Stimulated activated CD4-positive, alpha-beta T cell treated with anti-CD3 and anti-CD28 coated beads, Interleukin-2, amount 100 ng/mL, for 24 hours (primary cell): ENCODE measurements at places on chromosomes 4 and X.

DNA sequence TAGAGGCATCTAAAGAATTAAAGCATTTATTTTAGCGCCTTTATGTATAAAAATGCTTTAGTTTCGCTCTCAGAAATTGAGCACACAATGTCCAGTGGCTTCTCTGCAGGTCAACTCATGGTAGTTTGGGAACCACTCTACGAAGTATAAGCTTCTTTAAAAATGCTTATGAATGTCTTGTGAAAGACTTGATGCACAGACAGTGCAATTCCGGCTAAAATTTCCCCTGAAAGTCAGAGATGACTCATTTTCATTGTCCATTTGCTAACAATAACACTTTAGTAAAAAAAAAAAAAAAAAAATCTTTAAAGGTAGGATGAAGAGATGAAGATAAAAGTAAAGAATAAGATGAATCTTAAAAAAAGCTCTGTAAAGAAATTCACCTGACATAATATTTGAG lies 117.2 kb downstream of the PDHA2 start:
- DNase-seq = no peak

- DNase-seq = no peak
Observed at GRCh38 chr4:74961230-74961629, 28.3 kb downstream of the PARM1 start.

GRCh38 chrX:122579036-122579435 lies 605.0 kb upstream of the GRIA3 start:
- no peak for DNase-seq

DNA sequence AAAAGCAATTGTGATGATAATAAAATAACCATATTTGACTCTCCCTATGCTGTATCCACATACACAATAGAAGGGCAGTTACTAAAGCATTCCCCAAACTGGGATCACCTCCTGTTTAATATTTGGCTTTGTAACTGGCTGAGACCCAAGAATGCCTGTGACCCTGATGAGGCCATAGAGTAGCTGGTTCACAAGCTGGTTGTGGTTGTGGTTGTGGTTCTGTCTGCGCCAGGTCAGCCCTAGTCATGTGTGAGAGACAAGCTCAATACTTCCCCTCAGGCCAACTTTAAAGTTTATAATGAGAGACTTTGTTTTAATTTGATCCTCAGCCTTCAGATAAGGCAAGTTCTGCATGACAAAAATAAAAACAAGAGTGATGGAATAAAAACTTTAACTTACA lies 209.9 kb downstream of the PARM1 start:
- no peak for DNase-seq

DNA sequence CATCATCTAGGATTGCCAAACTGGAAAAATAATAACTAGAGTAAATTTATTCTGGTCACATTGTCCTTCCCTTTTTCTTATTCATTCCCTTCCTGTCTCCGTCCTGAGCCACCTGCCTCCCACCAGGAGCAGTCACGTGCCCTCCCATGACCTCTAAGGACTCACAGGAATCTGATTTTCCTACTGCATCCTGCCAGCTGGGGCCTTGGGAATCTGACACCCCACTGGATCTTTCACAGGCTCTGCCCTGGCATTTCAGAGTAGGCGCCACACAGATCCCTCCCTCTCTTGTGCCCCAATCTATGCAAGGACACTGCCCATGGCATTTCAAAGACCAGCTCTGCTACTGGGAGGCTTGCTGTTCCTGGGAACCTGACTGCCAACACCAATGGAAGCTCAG lies 520.5 kb downstream of the PPARGC1A start:
- DNase-seq = no peak

- DNase-seq = no peak
Observed at GRCh38 chrX:74452199-74452481, 30.8 kb downstream of the SLC16A2 start.

- DNase-seq = no peak
Observed at GRCh38 chr4:54988655-54989054, 136.7 kb downstream of the KDR start.

DNA sequence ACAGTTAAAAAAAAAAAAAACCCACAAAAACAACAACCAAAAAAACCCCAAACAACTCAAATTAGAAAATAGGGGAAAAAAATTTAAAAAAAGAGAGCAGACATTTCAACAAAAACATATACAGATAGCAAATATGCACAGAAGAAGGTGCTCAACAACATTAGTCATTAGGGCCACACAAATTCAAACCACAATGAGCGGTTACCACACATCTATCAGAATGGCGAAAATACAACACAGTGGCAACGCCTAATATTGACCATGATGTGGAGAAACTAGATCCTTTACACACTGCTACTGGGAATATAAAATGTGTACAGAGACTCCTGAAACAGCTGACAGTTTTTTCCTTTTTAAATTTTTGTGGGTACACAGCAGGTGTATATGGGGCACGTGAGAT lies 19.4 kb downstream of the LYAR start:
- no peak for DNase-seq

- DNase-seq = no peak
Observed at GRCh38 chr4:183659872-183660242, 764 bp downstream of the TRAPPC11 start.

GRCh38 chr4:165133150-165133549 lies 20.5 kb upstream of the TMEM192 start:
- DNase-seq = no peak

DNA sequence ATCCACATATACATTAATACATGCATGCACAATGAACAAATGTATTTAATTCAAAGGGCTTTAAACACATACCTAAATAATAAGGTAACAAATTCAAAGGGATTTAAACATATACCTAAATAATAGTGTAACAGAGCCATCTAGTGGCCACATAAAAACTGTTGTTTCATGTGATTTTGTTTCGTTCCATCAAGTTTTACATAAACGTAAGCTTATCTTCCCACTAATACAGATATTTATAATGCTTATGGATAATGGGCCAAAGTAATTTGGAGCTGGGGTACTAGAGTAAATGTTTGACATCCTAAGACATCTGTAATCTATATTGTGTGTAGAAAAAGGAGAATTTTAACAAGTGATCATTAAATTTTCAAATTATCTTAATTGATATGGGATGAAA lies 82.3 kb downstream of the PRSS12 start:
- no peak for DNase-seq

DNA sequence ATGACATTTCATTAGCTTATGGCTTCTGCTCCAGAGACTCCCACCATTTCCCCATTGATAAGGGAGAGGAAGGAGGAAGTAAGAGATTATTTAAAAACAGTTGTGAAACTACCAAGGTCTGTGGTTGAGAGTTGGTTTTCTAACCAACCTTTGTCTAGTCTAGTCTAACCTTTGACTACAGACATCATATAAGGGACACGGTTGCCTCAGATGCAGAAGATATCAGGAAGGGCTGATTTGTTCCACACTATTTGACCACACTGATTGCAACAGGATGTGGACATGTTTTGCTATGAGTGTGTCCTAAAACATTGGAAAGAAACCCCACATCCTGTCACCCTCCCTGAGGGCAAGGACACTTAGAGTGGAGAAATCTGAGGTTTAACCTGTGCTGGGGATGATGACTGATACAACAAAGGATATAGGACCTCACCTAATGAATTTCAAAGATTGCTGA lies 53.0 kb downstream of the COQ2 start:
- DNase-seq = no peak

GRCh38 chr4:97185233-97185632 lies 958.0 kb downstream of the STPG2 start:
- DNase-seq = no peak

- DNase-seq = no peak
Observed at GRCh38 chrX:142201113-142201512, 4.0 kb downstream of the MAGEC2 start.

- DNase-seq = no peak
Observed at GRCh38 chr4:72171761-72172160, 140.0 kb downstream of the NPFFR2 start.

DNA sequence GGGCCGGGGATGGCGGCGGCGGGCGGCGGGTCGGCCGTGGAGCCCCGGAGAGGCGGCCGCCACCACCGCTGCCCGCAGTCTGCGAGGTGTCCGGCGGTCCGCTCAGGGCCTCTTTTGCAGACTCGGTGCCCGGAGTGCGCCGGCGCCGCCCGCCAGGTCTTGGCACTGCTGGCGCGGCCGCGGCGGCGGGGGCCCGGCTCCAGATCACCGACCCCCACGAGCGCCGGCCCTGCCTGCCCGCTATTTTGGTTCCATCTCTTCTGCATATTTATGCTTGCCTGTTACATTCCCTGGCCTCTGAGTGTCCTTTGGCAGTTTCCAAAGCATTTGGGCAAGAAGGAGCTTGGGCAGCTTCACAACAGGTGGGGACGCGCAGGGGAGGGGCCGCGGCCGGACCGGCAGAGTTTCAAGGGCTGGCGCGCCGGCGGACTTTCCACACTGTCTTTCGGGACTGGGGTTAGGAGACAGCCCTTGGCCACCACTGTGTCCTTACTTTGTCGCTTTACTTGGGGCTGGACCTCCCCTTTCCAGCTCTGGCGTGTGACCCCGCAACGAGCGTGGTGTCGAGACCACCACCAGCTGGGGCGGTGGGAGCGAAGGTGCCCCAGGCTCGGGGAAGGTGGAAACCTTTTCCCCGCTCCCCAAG lies 668 bp upstream of the TAPT1 start:
- DNase-seq = peak; percentile 45

DNA sequence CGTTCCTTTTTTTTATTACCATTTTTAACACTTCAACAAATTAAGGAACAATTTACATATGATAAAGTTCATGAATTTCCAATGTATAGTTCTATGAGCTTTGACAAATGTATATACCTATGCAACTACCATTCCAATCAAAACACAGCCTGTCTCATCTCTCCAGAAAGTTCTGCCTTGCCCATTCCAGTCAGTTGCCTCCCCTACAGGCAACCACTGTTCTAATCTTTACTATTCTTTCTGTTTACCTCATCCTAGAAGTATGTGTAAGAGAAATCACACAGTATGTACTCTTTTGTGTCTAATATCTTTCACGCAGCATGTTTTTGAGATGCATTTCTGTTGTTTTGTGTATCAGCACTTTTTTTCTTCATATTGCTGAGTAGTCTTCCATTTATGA lies 224.9 kb downstream of the KIT start:
- no peak for DNase-seq

DNA sequence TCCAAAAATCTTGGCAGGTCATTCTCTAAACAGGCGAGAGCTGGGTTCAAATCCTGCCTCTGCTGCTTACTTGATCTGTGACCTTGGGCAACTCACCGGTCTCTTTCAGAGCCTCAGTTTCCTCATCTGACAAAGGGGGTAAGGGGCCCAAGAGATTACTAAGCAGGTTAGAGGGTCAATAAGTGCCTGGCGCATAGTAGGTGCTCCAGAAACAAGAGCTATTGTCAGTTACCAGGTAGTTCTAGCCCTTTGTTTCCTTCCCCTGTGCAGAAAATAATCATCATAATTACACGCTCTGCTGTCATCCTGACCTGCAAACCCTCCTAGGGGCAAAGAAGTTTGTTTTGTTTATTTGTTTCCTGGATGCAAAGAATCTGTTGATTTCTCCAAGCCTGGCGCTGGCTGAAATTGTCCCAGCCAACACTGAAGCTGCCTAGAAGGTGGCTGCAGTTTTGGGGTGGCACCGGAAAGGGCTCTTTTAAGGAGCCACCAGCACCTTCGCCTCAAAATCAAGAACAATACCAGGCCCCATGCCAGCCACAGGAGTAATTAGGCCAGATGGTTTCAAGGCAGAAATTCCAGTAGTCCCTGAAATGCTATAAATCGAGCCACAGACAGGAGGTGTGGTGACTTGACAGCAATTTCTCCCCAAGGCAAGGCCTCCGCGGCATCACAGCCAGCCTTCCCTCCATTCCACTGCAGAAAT lies 10.2 kb upstream of the KIAA0232 start:
- DNase-seq = no peak

- DNase-seq = no peak
Observed at GRCh38 chr4:33160126-33160525, 2440.0 kb downstream of the PCDH7 start.

- no peak for DNase-seq
Observed at GRCh38 chr4:6107886-6108285, 89.7 kb upstream of the C4orf50 start.

DNA sequence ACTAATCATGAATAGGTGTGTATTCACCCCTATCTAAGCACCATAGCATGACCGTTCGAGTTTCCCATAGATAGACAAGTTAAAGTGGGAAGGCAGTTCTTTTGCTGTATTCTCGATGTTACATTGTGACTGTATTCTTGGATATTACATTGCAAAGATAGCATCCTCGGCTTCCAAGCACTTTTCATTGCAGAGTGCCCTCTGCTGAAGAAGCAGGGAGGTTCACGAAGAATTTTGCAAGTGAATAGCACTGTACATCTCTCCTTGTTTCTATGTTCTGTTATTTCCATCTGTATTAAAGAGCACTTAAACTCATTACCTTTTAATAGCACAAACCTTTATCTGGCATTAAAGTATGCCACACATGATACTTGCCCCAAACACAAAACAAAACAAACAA lies 426.7 kb upstream of the ARX start:
- no peak for DNase-seq

DNA sequence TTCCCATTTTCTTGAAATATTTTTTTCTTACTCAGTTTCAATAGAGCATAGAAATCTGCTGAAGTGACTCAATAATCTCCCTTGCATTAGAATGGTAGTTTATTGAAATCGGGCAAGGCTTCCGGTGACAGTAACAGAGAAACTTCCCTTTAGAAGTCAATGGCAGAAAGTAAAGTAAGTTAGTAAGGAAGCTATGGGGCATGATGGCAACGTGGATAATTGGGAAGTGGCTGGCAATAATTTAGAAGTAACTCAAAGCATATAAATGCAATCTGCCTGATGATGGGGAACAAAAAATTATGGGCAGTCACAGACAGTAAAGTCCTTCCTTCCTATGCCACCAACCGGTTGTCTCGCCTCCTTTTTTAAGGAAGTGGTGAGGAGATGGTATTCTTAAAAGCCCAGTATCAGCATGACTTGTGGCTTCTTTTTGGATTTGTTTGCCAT lies 7.6 kb downstream of the CYBB start:
- DNase-seq = no peak

DNA sequence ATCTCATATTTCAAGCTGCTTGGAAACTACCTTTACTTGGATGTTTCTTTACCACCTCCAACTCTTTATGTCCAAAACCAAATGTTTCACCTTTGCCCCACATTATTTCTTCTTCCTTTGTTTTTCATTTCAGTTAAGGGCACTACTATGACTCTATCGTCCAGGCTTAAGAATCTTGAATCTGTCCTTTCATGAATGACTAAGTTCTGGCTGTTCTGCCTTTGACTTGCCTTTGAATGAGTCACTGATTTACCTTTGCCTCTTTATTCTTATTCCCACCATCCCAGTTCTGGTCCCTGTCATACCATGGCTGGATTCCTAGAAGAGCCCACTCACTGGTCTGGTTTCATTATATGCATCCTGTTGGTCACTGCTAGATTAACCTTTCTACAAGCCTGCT lies 30.6 kb upstream of the PLAC1 start:
- DNase-seq = no peak

DNA sequence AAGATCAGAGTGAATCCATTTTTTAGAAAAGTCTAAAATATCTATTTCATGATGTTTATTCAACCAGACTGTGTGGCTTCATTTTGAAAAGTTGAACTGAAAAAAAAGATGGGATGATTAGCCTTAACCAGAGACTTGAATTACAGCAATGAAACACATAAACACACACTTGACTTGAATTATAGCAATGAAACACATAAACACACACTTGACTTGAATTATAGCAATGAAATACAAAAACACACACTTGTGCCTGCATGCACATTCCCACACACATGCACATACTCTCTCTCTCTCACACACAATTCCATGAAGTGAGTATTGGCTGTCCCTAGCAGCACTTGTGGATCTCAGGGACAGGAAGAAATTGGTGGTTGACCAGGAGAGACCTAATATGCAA lies 286.8 kb downstream of the USP46 start:
- DNase-seq = no peak
